ENCODE measurements at places on chromosomes 13 and 19.

GRCh38 chr19:8361921-8362793, 1.8 kb upstream of the ANGPTL4 start:
- peak; percentile 98 for DNase-seq

DNA sequence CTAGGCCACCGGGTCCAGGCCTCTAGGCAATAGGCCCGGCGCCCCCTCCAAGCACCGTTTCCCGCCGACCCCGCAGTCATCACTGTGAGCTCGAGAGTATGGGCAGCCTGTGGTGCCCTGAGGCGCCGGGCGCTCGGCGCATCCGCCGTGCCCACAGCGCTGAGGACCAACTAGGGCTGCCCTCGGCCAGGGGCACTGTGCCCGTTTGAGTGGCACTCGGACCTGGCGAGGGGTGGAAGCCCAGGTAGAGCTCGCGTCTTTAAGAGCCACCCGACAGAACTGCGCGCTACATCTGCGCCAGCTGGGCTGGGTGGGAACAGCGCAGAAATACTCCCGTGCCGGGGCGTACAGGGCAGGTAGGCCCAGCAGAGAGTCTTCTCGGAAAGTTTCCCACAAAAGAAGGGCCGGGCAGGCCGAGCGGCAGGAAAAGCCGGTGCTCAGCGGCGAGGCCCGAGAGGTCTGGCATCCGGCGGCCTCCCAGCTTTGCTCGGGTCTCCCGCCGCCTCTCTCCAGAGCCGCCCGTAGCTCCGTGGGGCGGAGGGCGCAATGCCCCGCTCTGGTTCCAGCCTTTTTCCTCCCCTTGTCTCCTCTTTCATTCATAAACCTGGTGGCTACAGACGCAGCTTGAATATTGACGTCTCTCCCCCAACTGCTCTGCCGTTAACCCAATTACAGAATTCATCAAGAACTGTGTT, 5.4 kb upstream of the SOX1 start:
- no peak for DNase-seq

DNA sequence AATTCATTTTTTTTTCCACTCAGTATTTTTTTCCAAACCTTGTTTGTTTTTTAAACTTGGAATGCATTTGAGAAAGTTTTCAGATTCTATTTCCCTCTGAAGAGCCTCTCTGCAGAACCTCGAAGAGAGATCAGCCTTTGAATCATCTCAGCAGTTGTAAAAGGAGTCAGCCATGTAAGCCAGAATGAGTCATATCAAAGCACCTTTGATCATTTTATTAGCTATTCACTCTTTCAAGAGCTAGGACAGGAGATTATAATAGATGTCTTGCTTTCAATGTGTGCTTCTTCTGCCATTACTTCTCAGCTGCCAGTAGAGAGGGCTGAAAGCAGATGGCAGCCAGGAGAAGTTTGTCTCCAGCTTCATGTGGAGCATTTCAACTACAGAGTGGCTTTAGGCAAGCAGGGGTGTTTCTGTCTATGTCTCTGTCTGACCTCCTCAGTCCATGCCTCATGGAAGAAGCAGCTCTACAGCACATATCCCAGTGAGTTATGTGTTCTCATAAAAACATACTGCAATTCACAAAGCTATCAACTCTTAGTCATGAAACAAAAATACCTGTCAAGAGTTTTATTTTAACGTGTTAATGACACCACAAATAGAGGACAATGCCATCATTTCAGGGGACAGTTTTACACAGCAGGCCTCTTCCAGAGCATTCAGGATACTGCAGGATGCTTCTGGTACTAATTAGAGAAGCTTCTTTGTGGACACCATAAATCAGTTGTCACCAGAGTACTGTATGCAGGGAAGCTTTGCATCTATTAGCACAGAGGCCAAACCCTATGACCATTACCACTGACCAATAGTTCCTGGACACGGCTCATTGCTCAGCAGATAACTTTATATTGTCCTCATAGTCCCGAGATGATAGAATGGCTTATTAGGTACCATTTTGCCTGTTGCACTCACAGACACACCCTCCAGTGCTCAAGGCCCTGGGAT, 94.3 kb downstream of the NHLRC3 start:
- DNase-seq, result no peak

GRCh38 chr19:10748927-10749434, 31.1 kb downstream of the DNM2 start:
- DNase-seq, result no peak

- peak; percentile 76 for DNase-seq
These were observed 518.4 kb upstream of the SLITRK1 start for GRCh38 chr13:84400706-84401105.

DNA sequence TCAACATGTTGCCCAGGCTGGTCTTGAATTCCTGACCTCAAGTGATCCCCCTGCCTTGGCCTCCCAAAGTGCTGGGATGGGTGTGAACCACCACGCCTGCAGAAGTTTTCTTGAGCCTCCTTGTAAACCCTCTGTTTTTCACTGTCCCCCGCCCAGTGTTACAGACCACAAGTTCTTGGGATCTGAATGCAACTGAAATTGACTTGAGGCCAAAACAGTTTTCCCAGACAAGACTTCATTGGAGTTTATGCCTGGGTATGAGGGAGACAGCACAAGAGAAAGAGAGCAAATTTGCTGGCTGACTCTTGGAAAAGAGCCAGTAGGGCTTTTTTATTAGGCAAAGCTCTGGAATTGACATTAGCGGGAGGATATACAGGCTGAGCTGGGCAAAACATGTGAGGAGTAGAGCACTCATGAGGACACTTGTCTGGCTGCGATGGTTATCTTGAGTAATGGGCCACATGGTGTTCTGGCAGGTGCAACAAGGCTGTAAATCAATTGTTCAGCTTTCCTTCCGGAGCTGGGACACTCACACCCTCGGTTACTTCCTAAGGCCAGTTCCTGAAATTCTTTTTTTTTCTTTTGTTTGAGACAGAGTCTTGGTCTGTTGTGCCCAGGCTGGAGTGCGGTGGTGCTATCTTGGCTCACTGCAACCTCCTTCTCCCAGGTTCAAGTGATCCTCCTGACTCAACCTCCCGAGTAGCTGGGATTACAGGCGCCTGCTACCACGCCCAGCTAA, 12.7 kb upstream of the HNRNPL start:
- peak; percentile 38 for DNase-seq

DNA sequence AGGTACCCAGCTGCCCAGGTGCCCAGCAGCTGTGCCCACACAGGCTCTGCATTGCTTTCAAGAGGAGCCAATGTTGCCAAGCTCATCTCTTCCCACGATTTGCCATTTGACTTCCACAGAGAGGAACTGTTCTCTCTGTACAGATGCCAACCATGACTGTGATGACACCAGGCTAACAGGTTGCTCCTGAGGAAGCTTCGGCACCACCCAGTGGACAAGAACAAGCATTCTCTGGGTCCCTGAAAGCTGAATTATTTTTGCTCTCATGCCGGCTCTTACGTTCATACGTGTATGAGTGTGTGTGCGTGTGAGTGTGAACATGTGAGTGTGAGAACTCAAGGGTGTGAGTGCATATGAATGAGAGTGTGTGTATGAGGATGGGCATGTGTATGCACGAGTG, 535.2 kb downstream of the LIG4 start:
- DNase-seq, result no peak

DNA sequence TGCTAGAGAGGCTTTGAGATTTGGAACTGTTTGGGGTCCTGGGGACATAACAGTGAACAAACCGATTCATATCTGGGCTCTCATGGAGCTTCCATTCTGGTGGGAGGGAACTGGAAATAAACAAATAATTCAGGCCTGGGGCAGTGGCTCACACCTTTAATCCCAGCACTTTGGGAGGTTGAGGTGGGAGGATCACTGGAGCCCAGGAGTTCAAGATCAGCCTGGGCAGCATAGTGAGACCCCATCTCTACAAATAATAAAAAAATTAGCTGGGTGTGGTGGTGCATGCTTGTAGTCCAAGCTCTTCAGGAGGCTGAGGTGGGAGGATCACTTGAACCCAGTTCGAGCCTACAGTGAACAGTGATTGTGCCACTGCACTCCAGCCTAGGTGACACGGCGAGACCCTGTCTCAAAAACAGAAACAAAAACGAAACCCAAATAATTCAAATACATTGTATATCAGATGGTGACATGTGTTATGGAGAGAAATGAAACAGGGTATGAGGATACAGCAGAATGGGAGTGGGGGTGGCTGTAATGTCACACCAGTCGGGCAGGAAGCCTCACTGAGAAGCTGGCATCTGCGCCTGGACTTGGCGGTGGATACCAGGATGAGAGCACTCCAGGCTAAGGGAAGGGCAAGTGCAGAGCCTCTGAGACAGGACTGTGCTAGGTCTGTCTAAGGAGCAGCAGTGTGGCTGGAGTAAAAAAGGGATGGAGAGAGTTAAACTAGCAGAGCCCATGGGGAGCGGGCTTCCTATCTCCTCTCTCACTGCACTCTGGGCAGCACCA, 131.1 kb upstream of the ZNF536 start:
- no peak for DNase-seq

GRCh38 chr19:6421075-6422014, 3.3 kb downstream of the KHSRP start:
- DNase-seq, result no peak

DNA sequence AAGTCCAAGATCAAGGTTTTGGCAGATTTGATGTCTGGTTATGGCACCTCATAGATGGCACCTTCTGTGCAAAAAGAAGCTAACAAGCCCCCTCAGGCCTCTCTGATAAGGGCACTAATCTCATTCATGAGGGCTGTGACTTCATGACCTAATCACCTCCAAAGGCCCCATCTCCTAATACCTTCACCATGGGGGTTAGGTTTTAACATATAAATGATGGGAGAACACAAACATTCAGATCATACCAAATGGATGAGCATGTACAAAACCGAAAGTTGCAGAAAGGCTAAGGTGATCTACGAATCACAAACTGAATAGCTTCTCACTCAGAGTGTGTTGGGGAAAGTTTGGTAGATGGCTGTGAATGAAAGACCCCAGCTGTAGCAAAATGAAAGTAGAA, 217.4 kb downstream of the TBC1D4 start:
- no peak for DNase-seq

- DNase-seq, result no peak
These were observed 7.0 kb downstream of the C2CD4C start for GRCh38 chr19:401866-402511.

- DNase-seq, result no peak
These were observed 567 bp downstream of the EFNB2 start for GRCh38 chr13:106534639-106535551.

GRCh38 chr19:28472843-28473242, 740.1 kb downstream of the UQCRFS1 start:
- DNase-seq, result no peak

GRCh38 chr19:39839678-39840327, 5.8 kb upstream of the DYRK1B start:
- DNase-seq, result no peak

- no peak for DNase-seq
These were observed 17.5 kb downstream of the AKT2 start for GRCh38 chr19:40267601-40267997.

DNA sequence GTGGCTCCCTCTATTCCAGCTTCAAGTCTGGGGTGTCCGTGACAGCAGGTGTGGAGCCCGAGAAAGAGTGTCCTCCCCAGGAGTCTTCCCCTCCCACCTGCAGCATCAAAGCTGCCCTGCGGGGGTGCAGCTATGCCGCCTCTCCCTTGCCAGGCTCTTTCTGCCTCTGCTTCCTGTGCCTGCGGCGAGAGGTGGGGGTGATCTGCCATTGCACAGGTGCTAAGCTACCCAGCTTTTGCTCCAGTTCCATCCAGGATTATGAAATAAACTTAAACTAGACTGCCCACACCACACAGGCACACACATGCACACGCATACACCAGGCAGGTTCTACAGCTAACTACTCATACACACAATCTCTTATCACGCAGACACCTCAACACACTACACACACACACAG, 104.7 kb upstream of the CLDN10 start:
- no peak for DNase-seq

DNA sequence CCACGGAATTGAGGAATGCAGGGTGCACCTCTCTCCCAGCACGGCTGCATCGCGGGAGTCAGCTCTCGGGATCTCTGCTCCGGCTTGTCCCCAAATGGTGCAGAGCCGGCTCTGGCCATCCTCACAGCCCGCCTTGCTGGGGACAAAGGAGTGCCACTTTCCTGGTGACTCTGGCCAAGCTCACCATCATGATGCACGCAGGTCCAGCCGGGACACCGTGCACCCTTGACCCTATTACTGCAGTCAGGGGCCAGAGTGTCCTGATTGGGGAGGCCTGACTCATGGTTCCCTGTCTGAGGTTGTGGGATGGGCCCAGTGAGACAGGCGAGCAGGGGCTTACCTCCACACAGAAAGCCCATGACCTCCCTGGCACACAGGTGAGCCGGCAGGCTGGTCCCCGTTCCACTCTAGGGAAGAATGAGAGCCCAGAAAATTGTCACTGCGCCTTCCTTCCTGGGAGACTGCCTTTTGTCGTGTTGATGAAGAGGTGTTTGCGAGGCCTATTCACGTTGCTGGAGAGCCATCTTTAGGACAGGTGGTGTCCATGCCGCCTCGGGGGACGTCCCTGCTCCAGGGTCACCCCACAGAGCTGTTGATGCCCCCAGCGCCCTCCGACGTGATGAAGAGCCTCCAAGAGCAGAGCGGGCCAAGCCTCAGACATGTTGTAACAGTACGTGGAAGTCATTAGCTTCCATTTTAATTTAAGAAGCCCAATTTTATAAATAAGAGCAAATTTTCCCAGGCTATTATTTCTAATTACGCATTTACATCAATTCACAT, 18.5 kb upstream of the VSTM2B start:
- no peak for DNase-seq

DNA sequence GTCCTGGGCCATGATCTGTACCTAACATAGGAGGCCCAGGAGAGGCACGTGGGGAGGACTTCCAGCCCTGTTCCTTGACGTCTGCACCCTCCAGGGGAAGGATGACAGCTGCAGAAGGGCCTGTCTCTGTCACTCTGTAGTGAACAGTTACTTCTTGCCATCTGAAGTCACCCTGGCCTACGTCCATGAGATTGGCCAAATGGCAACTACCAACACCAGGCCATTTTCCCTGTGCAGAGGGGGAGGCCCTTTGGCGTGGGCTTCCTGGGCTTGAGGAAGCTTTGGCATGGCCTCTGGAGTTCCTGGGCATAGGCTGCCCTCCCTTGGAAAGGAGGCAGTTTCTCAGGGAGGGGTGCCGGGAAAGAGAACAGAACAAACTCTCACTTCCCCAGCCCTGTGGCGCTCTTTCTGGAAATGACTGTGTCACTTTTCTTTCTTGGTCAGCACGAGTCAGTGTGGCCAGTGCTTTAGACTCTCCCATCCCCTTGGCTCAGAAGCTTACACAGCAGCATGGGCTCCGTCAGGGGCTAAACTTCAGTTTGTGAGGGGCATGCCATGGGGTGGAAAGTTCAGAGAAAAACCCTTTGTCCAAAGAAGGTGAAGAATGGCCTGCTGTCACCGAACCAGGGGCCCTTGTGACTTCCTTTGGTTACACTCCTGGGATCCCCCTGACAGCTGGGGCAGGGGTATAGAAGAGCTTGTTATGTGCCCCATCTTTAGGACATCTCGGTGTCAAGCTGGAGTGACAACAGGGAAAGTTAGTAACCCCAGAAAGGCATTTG, 5.3 kb downstream of the CARM1 start:
- no peak for DNase-seq
